Omental fat pad (tissue), 4 donors: ENCODE measurements at places on chromosomes 5 and 9. TPM values are rescaled to one million over a fixed set of nuclear protein-coding genes. Genes with fewer than 3 reads are reported as not detected.

DNA sequence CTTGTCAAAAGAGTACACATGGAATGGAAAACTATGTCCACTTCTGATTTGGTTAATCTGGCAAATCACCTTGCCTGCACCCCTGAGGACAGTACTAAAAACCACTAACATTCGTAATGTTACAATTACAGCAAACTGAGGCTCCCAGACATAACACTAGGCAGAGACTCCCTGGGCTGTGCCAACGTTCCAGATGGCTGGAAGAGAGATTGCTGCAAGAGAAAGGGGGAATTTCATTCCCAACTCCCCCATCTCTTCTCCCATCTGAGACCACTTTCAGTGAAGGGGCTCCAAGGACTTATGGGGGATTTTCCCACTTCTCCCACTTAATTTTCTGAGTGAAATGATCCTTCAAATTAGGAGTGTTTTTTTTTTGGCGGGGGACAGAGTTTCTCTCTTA lies 11.3 kb downstream of the OR1J1 start:
- DNase-seq, result no peak

The ANKRD34B gene
- total RNA-seq, result not detected

DNA sequence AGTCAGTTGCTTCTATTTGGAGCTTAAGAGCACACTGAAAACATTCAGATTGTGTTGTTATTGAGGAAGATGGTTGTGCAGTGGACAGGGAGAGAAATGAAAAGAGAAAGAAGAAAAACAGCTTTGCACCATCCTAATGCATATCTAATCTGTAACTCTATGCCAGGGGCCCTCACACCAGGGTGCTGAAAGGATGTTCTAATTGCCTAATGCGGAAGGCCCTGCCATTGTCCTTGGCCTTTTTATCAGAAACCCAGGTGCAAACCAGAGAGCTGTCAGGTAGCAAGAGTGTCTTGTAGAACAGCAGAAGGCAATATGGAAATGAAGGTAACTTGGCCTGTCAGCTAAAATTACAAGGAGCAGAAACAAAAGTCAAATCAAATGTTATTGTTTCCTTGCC lies 384.5 kb upstream of the PIK3R1 start:
- DNase-seq, result no peak

The MAML1 gene
- 22.2 TPM for total RNA-seq

The EDIL3 gene
- 4.4 TPM for total RNA-seq

DNA sequence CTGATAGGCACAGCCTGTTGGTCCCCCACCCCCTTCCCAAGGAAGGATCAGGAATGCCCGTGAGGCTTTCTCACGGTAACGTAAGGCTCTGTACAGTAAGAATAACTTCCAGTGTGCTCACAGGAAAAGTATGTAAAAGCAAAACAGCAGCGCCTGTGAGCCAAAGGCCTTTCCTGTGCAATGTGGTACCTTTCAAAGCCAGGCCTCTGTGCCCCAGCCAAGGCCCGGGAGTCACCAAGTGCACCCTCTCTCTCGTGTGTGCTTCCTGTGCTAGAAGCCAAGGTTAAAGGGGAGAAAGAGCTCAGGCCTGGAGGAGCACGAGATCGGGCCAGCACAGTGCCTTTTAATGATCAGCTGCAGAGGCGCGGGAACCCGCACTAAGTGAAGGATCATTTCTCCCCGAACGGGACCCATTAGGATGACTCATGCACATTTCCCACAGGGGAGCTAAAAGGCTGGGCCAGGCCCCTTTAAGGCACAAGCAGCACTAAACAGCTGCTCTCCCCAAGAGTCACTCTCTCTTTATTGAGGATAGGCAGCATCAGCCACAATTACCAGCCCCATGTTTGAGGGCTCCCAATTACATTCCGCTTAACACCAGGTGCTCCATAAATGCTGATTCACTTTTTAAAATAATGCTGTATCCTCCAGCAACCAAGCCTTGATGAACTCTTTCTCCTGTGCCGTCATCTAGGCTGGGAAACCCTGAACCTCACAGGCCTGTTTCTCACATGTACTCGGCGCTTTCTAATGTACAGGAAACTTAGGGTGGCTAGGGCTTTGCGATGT lies 42.8 kb downstream of the SHB start:
- DNase-seq, result no peak

- DNase-seq, result no peak
Measured at GRCh38 chr5:42813533-42813932, 1.8 kb upstream of the SELENOP start.

The C9 gene
- total RNA-seq, result not detected

DNA sequence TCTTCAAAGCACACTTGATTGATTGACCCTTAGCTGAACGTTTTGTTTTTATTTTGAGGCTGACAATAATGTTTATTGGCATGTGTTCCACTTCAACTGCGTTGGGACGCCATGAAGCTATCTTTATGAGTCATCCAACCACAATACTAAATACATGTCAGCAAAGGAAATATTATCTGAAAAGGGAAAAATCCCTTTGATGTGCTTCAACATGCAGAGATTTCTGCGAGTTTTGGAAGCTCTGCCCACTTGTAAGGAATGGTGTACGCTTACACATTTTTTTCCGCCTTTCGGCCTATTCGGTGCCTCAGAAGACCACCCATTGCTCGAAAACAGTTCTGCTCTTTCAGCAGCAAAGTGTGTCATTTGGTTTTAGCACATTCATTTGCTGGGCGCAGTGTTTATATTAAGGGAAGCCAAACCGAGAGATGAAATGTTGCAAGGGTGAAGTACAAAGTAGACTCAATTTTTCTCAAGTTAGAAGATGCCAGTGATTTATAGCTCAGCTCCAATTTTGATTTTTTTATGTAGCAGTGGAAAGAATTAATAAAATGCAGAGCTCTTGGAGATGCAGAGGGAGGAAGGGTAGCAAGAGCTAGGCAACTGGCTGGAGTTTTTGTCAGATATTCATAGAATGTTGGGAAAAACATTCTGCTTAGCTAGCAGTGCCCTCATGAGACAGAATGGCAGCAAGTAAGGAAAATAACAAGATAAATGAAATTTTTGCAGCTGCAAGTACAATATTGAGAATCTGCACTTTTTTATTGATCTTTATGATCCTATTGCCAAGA lies 68.9 kb downstream of the PRDM6 start:
- DNase-seq, result no peak

The PDE8B gene
- total RNA-seq, result 53.1 TPM

DNA sequence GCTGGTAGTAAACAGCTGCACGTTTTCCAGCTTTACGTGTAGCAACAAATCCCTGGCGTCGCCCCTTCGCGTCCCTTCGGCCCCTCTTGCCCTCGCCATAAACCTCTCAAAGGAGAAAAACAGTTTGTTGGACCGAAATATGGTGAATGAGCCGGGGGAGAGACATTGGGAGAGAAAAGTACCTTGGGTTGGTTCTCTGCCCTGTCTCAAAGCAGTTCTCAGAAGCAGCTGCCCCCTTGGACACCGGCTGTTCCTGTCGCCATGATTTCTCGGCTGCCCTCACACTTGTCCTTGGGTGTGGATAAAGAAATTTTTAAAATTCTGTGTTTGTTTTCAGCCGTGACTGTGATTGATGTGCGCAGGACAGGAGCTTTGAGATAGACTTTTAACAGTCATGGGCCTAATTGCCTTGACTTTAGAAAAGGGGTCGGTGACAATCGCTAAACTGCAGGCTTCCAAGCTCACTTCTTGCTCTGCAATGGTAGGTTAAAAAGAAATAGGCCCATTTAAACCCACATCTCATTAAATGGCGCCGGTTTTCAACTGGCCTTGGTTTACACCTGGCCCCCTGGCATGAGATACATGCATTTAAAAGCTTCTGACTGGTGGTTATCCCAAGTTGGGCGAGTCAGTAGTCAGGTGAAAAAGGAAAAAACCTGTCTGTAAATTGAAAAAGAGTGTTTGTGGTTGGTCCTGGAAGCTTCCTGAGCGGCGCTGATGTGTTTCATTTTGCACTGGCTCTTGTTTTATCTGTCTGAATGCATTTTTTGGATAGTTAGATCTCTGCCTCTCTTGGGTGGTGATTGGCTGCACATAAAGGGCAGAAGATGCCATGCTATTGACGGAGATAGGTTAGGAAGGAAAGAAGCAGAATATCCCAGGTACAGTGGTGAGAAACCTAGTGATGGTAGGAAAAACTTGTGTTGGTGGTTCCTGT lies 983 bp downstream of the RCL1 start:
- no peak for DNase-seq

- no peak for DNase-seq
Measured at GRCh38 chr5:11224436-11225187, 463.6 kb upstream of the DAP start.

DNA sequence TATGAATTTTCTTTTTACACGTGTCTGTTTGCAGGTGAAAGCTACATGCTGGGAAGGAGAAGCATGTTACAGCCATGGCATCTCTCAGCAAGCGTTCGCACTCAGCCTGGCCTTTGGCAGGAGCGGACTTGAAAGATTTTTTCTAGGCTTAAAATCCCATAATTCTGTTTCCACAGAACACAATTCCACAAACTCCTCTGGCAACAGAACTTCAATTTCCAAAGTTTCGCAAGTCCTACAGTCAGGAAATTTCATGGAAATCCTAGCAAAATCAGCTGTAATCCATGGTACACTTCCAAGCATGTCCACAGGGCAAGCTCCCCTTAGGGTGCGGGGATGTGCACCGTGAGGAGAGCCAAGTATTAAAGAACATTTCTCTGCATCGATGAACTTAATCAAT lies 35.9 kb downstream of the SUB1 start:
- no peak for DNase-seq

The SLC25A46 gene
- 47.4 TPM for total RNA-seq
